ENCODE measurements at places on chromosomes 1 and 21.
A peak's percentile ranks its signal among the peaks of the same experiment; 100 is the strongest.

DNA sequence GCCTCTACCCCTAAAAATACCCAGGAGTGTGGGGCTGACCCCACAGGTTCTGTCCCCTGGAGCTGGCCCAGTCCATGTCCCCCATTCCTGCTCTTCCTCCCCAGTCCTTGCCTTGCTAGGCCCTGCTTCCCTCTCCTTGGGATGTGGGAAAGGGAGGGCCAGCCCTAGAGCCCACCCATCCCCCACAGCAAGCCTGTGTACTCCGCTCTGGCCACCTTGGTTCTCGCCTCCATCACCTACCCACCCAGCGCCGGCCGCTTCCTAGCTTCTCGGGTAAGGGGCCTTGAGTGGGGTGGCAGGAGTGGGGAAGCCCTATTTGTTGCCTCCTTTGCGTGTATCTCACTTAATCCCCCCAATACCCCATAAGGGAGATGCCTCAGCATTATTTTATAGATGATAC is 6.7 kb downstream of the CLCNKB start:
- DNase-seq: no peak

GRCh38 chr1:199272628-199273086 is 633.8 kb downstream of the PTPRC start:
- no peak for DNase-seq

- DNase-seq: peak; percentile 45
Measured at GRCh38 chr1:236103646-236104218, 38.6 kb upstream of the GPR137B start.

- no peak for DNase-seq
Measured at GRCh38 chr1:66119148-66119547, 326.5 kb downstream of the PDE4B start.

DNA sequence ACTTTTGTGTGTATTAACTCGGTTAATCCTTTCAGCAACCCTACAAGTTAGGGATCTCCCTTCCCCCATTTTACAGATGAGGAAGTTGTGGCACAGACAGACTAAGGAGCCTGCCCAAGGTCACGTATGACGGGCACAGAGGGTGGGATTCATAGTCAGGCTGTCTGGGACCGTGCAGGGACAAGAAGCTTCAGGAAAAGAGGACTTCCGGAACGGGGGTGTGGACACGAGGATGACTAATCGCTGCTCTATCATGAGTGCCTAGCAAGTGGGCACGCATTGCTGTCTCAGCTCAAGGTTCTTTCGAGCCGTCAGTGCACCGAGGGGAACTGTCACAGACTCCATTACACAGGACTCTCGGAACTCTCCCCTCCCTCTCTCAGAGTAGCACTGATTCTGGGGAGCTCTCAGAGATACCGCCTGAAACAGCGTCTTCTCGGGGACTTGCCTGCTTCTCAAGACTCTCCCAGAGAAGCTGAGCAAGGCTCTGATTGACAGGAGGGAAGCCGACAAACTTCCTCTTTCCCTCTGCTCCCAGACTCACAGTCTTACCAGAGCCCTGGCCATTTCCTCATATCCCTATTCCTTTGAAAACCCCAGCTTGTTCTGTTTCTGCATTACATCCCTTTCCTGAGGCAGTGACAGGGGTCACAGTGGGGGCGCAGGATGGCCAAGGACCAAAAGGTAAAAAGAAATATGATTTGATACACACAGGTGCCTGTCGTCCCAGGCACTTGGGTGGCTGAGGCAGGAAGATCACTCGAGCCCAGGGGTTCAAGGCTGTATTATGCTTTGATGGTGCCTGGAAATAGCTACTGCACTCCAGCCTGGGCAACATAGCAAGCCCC is 14.4 kb downstream of the FHAD1 start:
- no peak for DNase-seq

- DNase-seq: no peak
Measured at GRCh38 chr1:83102630-83103071, 896.3 kb downstream of the TTLL7 start.

DNA sequence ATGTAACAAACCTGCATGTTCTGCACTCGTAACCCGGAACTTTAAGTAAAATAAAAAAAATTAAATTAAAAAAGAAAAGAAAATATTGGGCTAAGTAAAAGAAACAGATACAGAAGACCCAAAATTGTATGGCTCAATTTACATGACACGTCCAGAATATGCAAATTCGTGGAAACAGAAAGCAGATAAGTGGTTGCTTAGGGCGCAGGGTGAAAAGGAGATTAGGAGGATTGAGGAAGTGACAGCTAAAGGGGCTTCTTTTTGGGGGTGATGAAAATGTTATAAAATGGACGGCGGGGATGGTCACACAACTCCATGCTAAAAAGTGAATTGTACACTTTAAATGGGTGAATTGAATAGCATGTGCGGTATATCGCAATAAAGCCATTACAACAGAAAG is 27.4 kb upstream of the ZBTB21 start:
- DNase-seq: no peak
